ENCODE measurements at places on chromosomes 13 and 19.

DNA sequence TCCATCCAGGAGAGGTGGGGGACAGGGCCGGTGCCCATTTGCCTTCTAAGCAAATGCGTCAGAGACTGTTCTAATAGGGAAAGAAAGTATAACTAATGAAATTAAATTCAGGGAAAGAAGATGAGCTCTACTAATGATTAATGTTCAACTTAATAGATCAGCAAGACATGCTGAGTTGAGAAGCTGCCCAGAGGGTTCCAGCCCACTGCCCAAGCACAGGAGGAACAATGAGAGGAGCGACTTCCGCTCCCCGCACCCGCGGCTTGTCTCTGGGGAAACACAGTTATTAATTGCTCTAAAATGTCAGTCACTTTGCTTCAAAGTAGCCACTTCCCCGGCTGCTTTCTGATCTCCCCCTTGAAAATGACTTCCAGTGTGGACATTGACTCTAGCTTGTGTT lies 331.3 kb downstream of the UQCRFS1 start:
- no peak for DNase-seq

DNA sequence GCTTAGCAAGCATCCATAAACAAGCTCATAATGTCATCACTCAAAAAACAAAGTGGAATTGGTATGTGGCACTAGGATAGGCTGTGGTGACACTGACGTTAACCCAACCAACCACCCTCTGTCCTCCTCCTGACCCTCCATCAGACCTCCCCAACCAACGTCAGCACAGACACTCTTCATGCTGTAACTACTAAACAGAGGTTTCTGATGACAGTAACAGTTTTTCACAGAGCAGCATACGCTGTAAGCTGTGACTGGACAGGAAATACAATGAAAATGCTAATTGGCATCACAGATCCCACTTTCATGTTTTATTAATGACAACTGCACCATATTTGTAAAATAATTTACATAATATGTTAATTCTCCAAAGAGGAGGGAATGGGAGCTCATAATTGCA lies 238.0 kb downstream of the IRS2 start:
- no peak for DNase-seq

GRCh38 chr13:26449063-26449848 lies 108.2 kb upstream of the WASF3 start:
- DNase-seq, result no peak

GRCh38 chr13:50401049-50401505 lies 385.8 kb downstream of the KCNRG start:
- DNase-seq, result no peak

GRCh38 chr19:13887517-13887916 lies 10.6 kb downstream of the NANOS3 start:
- DNase-seq, result no peak

DNA sequence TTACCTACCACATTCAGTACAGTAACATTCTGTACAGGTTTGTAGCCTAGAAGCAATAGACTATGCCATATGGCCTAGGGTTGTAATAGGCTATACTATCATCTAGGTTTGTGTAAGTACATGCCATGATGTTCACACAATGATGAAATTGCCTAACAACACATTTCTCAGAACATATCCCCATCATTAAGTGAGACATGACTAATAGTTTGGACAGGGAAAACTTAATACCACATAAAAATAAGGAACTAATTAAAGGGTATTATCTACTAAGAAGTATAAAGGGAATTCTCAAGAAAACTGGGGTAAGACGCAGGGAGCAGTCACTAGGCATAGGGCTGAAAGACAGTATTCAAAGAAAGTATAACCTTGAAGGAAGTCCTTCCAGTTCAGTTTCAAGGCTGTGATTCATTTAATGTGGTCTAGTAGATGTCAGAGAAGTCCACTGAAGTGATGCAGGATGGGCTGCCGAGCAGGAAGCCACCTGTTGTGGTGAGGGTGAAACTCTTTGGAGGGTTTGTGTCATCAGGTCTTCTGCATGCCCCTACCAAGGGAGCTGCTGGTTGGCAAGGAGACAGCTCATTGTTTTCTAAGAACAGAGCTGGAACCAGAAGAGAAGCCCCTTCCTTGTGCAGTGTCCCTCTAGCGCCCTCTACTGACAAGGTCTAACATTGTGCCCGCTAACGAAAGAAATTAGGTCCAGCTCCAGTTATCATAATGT lies 122.9 kb downstream of the OLFM4 start:
- no peak for DNase-seq

DNA sequence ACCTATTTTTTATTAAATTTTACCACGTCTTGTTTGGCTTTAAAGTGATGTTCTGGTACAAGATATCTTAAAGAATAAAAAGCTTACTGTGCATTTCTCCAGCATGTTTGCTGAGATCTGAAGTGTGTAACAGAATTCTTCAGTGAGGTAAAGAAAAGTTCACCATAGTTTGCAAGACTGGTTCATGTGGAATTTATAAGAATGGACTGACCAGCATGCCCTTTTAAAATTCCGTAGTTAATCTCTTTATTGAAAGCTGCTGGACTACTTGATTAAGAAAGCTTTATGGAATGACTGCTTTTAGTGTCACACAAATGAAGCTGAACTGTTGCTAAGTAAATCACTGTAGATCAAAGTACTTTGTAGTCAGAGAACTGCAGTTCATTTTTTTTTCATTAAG lies 119.2 kb downstream of the GPC6 start:
- DNase-seq, result no peak

DNA sequence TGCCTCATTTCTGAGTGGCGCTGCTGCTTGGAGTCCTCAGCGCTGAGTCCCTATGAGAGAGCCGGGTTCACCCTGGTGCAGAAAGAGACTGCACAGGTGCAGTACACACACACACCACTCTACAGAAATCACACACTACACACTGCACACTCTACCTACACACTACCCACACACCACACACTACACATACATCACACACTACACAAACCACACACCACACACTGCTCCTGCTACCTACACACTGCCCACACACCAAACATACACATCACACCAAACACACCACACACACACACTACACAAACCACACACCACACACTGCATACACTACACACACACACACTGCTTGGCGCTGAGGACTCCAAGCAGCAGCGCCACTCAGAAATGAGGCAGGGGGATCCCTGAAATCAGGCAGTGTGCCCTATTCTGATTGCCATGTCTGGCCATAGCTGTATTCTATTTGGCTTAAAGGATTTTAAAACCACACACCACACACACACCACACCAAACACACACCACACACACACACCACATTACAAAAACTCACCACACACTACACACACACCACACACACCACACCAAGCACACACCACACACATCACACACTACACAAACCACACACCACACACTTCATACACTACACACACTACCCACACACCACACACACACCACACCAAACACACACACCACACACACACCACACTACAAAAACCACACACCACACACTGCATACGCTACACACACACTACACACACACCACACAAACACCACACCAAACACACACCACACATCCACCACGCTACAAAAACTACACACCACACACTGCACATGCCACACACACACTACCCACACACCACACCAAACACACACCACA lies 4.9 kb downstream of the MAG start:
- DNase-seq, result no peak

DNA sequence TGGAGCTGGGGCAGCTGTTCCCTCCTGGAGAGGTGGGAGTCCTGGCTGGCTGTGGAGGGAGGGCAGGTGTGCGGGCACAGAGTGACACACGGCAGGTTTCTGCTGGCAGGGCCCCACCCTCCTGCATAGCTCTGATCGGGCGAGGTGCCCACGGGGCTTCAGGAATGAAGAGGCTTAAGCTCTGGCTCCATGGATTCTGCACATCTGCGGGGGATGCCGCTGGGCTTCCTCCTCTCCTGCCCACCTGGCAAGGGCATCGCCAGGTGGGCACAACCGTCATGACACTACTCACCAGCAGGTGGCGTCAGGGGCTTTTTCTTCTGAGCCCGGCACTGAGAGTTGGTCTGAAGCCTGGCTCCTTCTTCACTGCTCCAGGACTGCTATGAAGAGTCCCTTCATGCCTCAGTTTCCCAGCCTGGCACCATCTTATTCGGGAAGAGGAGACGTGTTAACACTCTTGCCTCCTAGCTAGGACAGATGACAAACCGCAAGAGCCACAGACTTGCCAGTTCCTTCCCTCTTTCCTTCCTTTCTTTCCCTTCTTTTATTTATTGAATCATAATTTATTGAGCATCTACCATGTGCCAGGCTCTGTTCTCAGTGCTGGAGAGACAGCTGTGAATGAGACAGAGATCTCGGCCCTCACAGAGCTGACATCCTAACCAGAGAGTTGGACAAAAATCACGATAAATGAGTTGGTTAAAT lies 15.2 kb upstream of the PAK4 start:
- DNase-seq, result peak; percentile 71
